ENCODE measurements at places on chromosomes 4 and X.

GRCh38 chr4:15809466-15809865 is 31.3 kb downstream of the CD38 start:
- no peak for DNase-seq

- no peak for DNase-seq
Observed at GRCh38 chr4:112885897-112886296, 163.6 kb upstream of the ANK2 start.

GRCh38 chr4:144499777-144500176 is 146.2 kb upstream of the HHIP start:
- no peak for DNase-seq

DNA sequence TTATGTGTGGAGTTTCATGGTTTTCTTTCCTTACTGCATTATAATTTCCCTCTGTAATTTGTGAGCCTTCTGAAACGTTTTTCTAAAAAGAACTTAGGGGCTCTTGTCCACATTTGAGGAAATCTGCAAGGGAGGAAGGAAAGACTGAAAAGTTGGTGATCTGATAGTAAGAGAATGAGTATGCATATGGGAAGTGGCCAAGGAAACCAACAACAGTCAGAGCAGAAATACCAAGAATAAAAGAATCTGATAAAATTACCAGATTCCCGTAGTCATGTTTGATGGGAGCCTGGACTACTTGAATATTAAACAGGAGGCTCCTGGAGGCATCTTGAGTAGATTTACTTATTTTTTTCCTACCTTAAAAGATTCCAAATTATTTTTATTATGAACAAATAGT is 50.1 kb downstream of the MEPE start:
- DNase-seq: no peak

DNA sequence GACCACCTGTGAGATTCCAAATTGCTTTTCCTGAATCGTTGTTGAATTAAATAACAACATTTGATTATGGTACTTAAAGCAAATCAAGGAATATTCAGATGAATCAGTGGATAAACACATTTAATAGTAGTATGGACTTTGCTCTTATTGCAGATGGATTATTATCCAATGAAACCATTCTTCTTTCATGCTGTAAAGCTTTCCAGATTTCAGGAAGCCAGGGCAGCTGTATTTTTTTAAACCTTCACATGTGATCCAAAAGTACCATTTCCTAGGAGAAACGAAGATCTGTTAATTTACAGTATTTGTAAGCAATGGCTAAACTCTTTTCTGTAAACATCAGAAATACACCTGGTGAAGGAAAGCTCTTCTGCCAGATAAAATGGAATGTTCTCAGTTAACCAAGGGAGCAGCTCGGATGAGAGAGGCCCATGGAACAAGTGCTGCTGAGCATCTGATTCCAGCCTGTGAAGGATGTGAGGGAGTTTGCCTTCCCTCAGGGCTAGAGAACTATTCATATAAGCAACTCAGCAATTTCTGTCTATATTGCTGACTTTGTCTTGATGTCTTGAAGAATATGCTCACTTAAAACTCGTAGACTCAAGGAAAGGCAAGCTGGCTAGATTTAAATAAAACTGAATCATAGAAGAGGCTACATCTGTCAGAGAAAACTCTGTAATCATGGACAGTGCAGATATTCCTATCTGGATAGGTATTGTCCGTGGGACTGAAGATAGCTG is 94.4 kb upstream of the LIMCH1 start:
- DNase-seq: no peak

GRCh38 chr4:180530787-180531186 is 1712.4 kb upstream of the TENM3 start:
- no peak for DNase-seq

DNA sequence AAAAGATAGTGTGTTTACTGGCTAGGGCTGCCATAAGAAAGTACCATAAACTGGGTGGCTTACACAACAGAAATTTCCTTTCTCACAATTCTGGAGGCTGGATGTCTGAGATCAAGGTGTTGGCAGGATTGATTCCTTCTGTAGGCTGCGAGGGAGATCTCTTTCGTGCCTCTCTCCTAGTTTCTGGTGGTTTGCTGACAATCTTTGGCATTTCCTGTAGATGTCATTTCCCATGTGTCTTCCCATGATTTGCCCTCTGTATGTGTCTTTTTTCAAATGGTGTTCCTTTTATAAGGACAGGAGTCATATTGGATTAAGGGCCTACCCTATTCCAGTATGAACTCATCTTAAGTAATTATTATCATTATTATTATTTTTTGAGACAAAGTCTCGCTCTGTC is 27.9 kb upstream of the LCORL start:
- no peak for DNase-seq

DNA sequence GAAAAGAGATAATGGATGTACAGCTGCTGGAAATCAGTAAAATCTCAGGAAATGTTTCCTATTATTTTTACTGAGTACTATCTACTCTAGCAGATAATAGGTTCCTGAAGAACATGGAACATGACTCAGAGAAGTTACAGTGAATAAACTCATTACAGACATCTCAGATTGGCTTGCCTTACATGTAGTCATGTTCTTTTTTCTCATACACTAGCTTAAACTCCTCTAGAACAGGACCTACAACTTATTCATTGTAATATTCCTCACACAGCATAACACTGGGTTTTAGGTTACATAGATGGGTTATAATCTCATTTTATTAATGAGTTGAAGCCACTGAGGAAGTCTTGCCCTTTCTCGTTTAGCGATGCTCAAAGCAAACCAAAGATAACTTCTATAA is 86.9 kb upstream of the BMP2K start:
- DNase-seq: peak; percentile 54

DNA sequence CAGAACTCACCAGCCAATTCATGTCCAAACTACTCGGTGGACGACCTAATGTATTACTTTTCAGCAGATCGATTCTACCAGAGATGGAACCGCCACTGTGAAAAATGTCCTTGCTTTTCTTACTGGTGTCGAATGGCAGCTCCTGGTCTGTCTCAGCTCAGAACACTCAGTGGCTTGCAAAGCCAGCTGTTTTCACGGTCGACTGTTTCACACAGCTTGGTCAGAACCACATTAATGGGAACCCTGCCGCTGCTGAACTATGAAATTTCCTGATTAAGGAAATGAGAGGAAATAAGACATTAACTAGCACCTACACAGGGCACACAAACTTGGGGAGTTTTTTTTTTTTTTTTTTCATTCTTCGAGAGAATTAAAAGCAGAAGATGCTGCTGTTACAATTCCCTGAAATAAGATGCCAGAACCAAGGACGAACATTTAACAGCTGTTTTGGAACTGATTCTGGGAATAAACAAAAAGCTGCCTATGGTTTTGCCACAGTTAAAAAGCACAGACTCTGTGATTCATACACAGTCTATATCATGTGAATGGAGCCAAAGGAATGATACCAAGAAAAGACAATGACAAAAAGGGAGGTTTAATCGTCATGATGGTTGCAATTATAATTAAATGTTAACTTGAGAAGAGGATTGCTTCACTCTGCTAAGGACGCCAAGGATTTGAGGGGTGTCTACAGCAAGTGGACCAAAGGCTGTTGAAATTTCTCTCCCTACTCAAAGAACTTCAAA is 31.3 kb downstream of the SUPT20HL2 start:
- DNase-seq: no peak

DNA sequence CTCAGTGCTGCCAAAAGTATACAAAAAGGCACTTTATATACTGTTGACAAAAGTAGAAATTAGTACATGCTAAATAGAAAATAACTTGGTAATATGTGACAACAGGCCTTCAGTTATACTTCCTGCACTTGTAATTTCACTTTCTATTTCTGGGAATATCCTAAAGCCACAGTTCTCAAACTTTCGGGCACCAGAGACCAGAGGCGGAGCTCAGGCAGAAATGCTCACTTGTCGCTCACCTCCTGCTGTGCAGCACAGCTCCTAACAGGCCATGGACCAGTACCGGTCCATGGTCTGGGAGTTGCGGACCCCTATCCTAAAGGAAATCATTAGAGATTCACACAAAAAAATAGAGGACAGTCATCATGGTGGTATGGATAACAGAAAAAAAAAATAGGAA is 25.7 kb downstream of the ACSL4 start:
- DNase-seq: no peak

- DNase-seq: no peak
Observed at GRCh38 chr4:169210504-169211118, 60.1 kb downstream of the SH3RF1 start.

DNA sequence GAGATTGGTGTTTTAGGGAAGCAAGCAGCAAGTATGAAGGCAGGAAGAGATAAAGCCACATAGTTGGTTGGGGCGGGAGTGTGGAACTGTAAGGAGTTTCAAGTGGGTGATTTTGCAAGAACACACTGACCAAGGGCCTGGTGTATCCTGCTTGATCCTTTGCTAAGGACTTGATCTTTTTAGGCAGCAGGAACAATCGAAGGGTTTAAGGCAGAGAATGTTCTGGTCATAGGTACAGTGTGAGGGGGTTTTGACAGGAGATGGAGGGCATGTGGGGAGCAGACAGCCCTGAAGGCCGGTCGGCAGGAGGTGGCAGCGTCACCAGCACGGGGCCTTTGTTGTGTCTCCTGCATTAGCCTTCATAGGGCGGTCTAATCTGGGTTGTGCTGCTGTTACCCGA is 54.7 kb downstream of the FAM193A start:
- DNase-seq: no peak

- DNase-seq: no peak
Observed at GRCh38 chrX:40174854-40175510, 77.2 kb upstream of the BCOR start.

DNA sequence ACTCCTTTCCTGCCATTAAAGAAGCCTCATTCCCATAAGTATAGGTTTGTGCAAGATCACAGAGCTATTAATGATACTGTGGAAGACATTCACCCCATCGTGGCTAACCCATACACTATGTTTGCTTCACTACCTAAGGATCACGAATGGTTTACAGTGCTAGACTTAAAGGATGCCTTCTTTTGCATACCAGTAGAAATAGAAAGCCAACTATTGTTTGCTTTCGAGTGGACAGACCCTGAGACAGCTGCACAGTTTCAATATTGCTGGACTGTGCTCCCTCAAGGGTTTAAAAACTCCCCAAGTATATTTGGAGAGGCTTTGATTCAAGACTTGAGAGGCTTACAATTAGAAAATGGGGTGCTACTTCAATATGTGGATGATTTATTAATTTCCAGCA is 16.0 kb upstream of the PAPSS1 start:
- no peak for DNase-seq

GRCh38 chr4:38605181-38605752 is 58.7 kb upstream of the KLF3 start:
- no peak for DNase-seq

GRCh38 chr4:48268956-48269860 is at the start of gene TEC:
Gene TEC (minus strand): TSS chr4:48269838. CDS start chr4:48228614, 41,224 bp downstream.
- DNase-seq: peak; percentile 65

DNA sequence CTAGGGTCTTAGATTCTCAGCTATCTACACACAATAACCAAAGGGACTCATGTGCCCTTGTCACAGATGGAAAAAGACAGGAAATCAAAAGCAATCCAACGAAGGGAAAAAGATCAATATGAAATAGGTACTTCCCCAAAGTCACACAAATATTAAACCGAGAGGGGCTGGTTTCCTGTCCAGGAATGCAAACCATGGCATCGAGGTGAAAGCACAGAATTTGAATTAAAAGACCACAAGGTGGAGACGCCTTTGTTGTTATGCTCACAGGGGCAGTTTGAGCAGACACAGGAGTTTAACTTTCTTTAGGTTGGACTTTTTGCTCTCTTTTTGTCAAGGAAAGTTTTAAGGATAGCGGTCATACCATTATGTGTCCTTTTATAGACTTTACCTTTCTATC is 14.3 kb downstream of the H2BW1 start:
- DNase-seq: no peak

All from hematopoietic multipotent progenitor cell treated with erythropoietin and hydrocortisone succinate and interleukin-3 and kit ligand, for 17 days (in vitro differentiated cells).